ENCODE measurements at places on chromosomes 2 and 18.

DNA sequence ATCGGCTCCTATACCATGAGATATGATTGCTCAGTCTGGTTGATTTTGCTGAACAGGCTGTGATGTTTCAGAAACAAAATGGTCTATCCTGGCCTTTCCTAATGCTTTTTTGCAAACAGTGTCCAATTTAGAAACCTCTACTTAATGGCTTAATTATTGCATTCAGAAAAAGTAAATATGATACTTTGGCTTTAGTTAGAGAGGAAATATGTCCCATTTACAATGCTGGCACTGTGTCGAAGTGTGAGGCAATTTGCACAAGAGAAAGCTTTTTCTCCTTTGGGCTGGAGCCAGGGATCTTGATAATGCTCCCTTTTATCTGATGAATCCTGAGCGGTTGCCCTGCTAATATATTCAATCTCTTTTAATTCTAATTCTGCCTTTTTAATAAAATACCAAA lies 418.9 kb downstream of the EPHA4 start:
- DNase-seq: no peak

DNA sequence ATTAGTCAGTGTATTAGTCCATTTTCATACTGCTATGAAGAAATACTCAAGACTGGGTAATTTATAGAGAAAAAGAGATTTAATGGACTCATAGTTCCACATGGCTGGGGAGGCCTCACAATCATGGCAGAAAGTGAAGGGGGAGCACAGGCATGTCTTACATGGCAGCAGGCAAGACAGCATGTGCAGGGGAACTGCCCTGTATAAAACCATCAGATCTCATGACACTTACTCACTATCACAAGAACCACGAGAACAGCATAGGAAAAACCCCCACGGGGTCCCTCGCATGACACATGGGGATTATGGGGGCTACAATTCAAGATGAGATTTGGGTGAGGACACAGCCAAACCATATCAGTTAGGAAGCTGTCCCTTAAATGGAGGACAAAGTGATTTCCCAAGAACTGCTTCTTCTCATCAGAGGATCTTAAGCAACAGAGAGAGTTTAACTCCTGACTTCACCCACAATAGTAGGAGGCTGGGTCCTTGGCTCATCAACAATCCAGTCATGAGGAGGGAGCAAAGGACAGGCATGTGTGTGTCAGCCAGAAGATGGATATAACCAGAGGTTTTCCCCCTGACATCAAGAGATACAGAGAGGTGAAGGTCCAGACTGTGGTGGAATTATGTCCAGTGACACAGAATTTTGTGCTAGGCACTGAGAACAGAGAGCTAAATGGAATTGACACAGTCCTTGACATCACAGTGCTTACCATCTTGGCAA lies 203.8 kb upstream of the SH3BP4 start:
- DNase-seq: no peak

GRCh38 chr2:188475945-188476344 lies 184.3 kb downstream of the GULP1 start:
- no peak for DNase-seq

DNA sequence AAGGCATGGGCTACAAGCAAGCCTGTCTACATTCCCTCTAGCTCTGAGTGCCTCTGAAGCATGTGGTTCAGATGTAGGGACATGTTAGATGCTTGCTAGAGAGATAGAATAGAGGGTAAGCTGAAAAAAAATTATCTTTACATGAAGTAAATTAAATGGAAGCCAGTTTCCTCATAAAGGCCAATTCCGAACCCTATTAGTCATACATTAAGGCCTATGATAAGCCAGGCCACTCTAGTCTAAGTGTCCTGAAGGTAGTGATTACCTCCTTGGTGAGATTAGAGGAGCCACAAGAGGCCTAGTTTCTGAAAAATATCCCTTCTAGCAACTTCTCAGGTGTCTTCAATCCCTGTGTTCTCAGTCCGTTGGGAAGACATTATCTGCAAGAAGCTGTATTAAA lies 72.4 kb upstream of the NPAS2 start:
- no peak for DNase-seq

DNA sequence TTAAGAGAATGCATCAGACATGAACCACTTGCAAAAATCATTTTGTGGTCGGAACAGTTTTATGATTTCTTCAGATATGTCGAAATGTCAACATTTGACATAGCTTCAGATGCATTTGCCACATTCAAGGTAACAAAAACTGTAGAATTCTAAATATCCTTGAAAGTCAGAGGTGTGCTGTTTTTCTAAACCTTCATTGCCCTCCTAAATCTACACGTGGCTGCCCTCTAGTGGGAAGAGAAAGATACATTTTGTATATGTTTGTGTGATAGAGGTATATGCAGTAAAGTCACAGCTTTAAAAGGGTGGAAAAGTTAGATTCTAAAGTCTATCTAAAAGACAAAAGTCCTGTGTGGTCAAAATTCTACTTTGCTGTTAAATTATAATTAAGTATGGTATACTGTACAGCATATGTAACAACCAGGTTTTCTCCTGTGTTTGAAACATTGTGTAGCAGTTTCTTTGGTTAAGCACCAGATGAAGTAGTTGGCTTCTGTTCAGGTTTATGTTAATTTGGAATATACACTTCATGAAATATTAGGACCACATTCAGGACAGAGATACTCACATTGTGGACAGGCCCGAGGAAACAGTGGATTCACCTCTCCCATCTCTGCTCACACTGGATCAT lies 65.9 kb upstream of the ITM2C start:
- no peak for DNase-seq

DNA sequence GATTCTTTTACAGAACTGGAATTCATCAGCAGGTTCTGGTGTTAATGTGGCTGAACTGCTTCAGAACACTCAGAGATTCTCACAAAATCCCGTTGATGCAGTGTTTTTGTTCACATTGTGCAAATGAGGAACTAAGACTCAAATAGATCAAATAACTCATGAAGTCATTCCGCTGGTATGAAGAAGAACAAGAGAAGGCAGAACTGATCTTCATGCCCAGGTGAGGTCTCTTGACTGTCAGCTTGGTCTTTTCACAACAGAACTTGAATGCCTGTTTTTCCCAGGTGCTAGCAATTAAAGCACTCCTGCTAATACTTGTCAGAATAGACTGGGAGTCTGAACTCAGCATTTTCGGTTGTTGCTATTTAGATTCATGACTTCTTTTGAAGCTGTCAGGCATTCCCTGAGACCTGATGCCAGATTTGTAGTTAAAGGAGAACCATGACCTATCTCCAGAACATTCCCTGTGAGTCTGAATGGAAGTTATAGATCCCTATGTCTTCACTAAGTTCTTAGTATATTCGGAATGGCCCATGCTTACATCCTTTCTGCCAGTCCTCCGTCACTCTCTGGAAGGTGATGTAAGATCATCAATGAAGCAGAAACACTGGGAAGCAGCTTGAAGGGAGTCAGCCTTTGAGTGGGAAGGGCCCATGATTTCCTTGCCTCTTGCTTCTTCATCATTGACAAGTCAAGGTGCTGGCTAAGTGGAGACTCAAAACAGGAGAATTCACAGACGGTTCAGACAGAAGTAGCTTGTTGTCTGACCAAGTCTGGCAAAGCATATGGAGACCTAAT lies 155.7 kb downstream of the MTCL1 start:
- DNase-seq: no peak

GRCh38 chr2:216222650-216223352 lies 113.7 kb downstream of the XRCC5 start:
- peak; percentile 29 for DNase-seq

DNA sequence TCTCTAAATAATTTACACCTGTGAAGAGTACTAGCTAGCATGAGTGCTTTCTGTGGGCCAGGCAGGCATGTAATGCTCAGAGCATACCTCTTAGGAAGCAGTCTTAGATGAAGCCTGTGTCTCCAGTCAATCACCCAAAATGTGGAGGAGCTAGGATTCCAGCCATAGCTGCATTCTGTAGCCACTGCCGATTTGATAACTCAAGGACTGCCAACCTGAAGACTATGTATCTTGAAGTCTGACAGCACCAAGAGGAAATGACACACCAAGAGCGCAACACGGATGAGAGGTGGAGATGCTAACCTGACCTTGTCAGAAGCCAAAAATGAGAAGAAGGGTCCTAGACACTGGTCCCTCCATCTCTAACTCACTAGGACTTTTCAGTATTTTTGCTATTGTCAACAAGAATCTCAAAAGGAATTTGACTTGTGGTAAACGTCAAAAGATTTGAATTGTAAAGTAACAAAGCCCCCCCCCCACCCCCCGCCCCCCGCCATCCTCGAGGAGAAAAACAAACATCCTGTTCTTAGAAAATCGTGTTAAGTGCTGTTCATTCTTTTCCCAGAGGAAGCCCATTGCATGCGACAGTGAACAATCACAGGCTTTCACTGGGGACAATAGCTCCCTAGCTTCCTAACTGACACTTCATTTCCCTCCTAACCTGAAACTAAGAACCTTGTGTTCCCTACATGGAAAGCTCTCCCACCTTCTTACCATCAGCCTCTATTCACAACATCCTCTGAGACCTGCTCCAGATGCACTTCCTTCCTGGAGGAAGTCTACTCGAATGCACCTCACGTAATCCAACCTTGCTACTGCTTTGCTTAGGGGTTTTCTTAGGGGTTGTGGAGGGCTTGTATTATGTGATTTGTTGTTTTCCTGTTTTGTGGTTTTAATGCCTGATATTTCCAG lies 14.7 kb downstream of the CDC42EP3 start:
- DNase-seq: peak; percentile 86

DNA sequence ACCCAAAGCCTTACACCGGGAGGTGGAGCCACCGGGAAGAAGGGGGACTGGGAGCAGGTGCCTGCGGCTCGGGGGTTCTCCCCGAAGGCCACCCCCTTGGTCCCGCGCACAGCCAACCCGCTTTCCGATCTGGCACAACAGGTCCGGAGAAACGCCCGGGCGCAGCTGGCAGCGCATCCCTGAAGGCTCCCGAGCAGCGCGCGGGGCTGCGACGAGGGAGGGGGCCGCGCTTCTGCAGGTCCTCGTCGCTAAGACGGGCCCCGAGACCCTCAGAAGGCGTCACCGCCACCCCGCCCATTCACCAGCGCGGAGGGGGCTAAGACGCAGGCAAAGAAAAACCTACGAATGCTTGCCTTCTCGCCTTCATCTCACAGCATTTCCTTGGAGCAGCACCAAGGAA lies 1.8 kb downstream of the CBLN2 start:
- peak; percentile 59 for DNase-seq

DNA sequence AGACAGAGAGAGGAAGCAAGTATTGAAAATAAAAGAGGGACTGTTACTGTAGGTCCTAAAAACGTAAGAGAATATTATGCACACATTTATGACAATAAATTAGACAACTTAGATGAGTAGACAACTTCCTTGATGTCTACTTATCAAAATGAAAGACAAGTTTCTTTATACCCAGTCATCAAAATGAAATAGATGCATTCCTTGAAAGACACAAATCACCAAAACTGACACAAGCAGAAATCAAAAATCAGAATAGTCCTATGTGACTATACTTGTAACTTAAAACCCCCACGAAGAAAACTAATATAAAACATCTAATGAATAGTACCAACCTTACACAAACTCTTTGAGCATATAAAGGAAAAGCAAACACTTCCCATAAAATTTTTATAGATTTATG lies 14.5 kb downstream of the RTN4 start:
- DNase-seq: no peak

- DNase-seq: no peak
Observed at GRCh38 chr2:181949047-181949446, 36.6 kb upstream of the PPP1R1C start.

- DNase-seq: no peak
Observed at GRCh38 chr2:209511637-209512036, 87.8 kb downstream of the MAP2 start.
